Nephron progenitor cell (in vitro differentiated cells): ENCODE measurements at places on chromosomes 6 and 20.
A peak's percentile ranks its signal among the peaks of the same experiment; 100 is the strongest.

GRCh38 chr20:47125758-47126591, 230.5 kb downstream of the ZMYND8 start:
- DNase-seq, result no peak

DNA sequence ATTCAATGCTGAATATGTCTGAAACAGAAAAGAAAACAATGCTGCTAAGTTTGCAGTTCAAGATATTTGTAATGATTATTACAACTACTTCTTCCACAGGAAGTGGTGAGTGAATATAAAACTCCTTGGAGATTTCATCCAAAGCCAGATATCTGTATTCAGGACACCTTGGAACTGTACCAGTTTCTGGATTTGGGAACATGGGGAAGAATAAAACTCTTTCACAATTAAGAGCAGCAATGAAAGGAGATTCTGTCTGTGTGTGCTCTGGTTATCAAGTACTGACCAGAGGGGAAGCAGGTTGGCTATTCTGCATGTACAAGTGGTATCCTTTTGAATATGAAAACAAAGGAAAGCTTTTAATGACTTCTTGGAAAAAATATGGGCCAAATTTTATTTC, 21.1 kb downstream of the ELOVL2 start:
- DNase-seq, result no peak

- no peak for DNase-seq
Measured at GRCh38 chr20:39758876-39759275, 796.7 kb downstream of the DHX35 start.

GRCh38 chr6:1153696-1154245, 158.1 kb upstream of the FOXQ1 start:
- no peak for DNase-seq

DNA sequence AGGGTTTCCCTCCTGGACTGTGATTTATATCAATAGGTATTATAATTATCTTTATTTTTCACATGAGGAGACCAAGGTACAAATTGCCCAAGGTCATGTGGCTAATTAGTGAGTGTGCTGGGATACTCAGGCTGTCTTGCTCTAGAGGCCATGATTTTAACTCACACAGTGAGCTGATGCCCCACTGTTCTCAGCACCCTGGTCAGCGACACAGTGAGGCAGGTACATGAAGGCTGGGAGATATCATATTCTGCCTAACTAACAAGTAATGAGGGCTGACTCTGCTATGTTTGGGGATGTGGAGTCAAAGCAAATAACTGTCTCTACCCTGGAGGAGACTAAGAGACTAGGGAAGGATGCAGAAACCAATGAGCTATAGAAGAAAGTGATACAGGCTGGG, 501.1 kb downstream of the PTPRT start:
- DNase-seq, result peak; percentile 69

- no peak for DNase-seq
Measured at GRCh38 chr6:66628917-66629316, 921.9 kb upstream of the EYS start.

DNA sequence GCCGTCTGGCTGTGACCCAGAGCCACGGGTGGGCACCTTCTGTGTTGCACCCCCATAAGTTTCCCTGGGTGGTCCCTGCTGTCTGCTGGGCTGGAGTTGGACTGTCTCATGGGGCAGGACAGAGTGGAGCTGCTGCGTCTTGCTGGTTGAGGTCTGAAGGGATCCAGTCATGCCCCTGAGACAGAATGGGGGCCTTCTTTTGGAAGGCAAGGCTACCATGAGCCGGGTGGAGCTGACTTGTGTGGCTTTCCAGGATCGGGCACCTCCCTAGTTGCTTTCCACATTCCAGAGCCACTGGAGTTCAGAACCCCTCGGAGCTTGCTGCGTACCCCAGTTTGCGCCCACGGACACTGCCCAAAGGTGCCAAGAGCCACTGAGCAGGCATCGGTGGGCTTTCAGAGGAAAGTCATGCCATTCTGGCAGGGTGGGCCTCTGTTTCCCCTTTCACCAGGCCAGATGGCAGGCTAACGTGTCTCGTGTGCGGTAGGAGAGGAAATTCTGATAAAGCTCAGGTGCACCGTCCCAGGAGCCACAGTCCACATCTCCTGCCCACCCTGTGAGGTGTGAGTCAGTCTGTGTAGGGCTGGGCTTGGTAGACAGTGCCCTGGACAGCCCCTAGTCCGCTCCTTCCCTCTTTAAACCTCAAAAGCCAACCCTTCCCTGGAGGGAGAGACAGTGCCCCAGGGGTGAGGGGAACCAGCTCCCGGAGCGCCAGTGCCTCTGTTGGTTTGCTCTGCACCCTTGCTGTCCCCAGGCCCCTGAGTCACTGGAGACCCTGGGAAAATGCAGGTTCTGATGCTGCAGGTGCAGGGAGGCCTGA, 125.3 kb downstream of the SYCP2 start:
- DNase-seq, result no peak

DNA sequence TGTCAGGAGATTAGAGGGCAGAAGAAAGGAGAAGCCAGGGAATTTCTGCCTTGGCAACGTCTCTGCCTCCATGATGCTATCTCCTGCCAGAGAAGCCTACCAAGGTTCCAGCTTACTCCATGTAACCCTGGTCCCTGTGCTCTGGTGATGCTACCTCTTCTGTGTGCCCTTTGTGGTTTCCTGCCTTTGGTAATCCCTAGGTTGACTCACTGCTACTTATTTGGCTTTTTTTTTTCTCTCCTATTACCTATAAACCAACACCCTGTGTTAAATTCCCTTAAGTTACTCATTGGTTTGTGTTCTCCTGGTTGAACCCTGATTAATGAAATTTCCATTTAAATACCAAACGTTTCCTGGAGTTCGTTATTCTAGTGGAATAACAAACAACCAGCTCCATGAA, 527.8 kb upstream of the FLRT3 start:
- no peak for DNase-seq

- DNase-seq, result no peak
Measured at GRCh38 chr20:57749131-57749690, 39.4 kb upstream of the PMEPA1 start.

DNA sequence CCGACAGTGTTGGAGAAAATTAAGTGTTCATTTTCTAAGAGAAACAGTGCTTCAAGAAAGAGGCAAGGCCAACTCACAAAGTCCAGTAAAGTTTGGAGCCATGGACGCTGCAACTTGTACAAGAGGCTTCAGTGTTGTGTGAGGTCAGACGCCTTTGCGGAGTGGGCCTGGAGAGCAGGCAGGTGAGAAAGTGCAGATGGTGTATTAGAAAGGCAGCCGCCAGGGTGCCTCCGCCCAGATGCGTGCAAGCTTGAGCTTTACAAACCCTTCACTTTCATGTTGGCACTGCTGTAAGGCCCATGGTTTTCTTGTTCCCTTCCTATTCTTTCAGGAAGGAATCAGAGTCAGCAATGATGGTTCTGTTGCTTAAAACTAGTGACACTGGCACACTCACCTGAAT, 25.4 kb upstream of the EXOC2 start:
- no peak for DNase-seq
